ENCODE measurements at places on chromosomes 4 and X.
A peak's percentile ranks its signal among the peaks of the same experiment; 100 is the strongest.

DNA sequence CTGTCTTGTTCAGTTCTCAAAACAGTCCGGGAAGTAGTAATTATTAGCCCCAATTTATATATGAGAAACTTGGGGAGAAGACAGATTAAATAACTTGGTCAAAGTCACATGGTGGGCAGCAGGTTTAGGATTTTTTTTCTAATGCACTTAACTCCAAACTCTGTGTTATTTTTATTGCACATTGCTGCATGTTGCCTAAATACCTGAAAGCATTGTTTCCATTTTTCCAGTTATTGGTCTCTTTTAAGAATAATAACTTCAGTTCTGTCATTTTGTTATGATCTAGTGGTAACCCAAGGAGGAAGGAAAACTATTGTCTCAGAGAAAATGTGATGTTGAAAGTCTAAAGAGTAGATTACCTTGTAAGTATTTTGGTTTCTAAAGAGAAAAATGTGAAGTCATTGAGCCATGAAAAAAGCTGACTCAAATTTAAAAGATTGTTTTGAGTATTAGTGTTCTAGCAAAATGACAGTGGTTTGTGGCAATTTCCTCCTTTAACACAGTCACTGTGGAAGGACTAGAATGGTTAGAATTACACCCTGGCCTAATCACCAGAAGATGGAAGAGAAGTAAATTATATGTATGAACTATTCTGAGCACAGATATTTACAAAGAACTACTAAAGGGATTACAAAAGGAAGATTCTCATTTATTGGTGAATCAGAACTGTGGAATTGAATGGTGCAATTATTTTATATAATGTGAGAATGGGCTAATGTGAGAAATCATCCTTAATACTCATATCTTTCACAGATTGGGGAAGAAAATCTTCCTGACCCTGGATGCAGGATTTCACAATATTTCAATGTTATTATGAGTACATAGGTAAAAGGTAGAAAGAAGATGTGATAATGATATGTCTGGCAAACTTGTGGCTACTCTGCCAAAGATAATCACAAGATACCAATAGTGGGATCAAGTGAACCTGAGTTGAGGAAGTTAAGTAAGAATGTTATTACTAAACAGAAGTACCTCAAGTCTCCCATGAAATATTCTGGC is 21.7 kb upstream of the CXCL8 start:
- no peak for DNase-seq

DNA sequence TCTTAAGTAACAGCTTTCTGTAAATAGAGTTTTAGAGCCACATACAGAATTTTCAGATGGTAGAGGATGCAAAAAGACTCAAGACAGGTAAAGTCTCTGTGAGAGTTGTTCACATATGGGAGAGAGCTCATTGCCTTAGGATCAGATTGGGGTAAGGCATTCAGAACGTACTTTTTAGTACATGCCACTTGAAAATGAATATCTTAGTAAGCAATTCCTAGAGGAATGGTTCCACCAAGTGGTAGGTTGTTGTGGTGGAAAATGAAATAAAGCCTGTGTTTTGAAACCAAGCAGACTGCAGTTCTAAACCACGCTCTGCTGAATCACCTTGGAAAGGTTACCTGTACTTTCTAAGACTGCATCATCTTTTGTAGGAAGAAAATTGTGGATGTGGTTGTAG is 547.0 kb upstream of the LCORL start:
- no peak for DNase-seq

GRCh38 chrX:104370089-104370488 is 115.4 kb upstream of the ESX1 start:
- no peak for DNase-seq

DNA sequence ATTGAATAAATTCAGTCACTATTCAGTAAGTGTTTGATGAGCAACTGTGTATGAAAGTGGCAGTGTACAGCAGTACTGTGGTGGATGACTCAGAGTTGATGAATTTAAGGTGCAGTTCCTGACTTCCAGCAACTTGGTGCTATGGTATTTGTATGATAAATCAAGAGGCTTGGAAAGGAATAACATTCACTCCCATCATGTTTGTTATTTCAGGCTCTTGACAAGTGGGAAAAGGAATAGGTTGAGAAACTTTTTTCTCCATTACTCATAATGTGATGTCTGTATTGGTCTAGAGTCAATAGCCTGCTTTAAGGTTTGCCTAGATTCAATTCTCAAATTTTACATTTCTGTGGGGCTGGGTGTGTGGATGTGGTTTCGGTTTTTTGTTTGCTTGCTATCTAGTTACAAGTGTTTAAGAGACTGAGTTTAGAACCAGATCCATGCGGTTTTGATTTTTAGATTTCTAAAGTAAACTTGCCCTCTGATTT is 35.1 kb upstream of the CYP2U1 start:
- peak; percentile 5 for DNase-seq

DNA sequence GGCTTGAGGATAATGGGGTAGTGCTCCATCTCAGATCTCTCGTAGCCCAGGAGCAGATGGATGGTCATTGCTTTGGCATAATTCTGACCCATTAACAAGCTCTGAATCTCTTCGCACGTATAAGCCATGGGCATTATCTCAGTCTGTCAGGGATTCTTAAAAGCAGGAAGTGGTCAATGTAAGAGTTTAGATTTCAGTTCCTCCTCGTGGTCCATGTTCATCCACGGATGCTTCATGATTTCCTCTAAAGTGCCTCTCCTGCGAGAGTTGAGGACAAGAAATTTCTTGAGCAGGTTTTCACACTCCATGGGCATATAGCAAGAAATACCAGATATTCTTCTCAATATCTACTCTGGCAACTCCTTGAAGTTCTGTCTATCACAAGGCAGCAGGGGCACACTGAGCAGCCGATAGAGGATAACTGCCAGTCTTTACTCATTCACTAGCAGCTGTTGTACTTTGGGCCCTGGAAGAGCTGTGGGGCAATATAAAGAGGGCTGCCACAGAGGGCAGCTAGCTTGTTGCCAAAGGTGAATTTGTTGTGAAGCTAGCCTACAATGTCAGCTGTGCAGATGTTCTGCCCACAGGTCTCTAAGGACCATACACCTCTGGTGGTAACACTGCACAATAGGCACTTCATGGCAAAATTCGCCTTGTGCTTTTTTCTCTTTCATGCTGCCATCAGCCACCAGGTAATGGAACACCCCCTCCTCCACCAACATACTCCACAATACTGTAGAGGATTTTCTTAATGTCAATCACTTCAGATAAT is 52.0 kb upstream of the WDR17 start:
- DNase-seq, result no peak

- DNase-seq, result no peak
Observed at GRCh38 chr4:25058796-25059195, 28.1 kb upstream of the LGI2 start.

DNA sequence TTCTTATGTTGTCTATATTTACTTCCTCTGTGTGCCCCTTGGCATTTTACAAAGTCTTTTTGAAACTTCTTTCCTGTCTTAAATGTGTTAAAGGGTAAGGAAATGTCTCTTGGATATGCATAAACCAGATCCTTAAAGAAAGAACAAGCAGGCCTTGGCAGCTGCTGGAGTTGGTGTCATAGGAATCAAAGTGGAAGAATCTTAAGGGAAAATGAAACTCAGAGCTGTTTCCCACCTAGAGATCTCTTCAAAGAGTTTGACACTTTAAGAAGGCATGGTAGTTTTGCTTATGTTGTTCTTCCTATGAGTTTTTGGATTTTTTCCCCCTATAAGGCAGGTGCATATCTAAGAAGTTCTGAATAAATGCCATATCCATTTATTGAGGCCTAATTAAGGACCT is 37.0 kb upstream of the CWH43 start:
- DNase-seq, result no peak

GRCh38 chrX:13373431-13374187 is 53.8 kb upstream of the ATXN3L start:
- DNase-seq, result peak; percentile 3

- no peak for DNase-seq
Observed at GRCh38 chr4:7320206-7320797, 114.4 kb downstream of the PSAPL1 start.

DNA sequence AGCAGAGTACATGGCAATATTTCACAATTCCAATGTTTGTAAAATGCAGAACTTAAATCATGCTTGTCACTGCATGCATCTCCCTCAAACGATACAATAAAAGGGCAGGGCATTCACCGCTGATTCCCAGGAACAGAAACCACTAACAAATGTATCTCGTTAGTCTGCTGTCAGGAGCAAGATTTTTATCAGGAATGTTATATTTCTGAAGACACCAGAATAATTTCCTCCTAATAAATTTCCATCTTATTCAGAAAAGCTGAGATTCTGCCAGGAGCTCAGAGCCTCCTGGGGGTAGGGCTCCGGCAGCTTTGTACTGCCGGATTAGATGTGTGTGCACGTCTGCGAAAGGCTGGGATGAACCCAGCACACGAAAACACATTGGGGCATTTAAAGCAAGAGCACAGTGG is 54.0 kb upstream of the LDB2 start:
- DNase-seq, result no peak

GRCh38 chrX:20267931-20268701 is 1.4 kb upstream of the RPS6KA3 start:
- peak; percentile 8 for DNase-seq

DNA sequence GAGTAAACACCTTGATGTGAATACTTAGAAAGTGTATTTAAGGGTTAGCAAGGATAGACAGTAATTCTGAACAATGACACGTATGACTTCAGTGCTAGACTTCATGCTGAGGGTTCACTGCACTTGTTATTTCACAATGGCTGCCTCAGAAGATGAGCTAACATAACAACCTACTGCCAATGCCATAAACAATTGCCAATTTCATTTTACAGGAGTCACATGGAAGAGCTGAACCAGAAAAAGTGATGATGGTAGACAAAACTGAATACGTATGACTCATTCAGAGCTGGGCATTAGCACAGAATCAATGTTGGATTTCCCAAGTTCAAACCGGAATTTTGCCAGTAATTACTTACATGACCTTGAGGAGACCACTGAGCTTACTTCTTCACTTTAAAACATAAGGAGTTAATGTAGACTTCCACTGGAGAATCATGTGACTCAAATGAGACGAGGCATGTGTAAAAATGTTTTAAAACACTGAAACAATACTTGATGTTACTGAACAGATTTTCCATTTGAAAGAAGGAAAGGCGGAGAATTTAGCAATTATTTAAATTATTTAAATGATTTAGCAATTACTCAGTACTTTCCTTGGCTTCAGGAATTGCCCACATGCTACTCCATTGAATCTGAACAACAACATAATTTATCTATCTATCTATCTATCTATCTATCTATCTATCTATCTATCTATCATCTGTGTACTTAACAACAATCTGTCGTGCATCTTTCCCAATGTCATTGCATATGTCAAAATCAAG is 868.5 kb upstream of the SLIT2 start:
- DNase-seq, result no peak

GRCh38 chrX:11724122-11725017 is 33.7 kb upstream of the MSL3 start:
- peak; percentile 4 for DNase-seq

- no peak for DNase-seq
Observed at GRCh38 chr4:173174594-173175012, 6.0 kb downstream of the GALNT7 start.

DNA sequence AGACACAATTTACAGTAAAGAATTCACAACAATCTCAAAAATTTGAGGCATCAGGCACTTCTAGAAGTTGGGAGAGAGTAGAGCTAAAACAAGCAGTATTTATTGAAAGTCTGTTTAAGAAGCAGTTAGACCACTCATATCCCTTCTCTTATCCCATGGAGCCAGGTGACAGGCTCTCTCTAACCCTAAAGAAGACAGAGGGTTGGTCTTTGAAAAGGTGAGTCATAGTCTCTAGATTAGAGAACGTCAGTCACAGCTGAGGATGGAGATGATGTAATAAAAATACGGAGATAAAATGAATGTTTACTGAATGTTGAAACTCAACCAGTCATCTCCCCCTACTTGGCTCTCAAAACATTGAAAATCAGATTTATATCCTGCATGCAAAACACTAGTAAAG is 223.8 kb downstream of the CHIC2 start:
- DNase-seq, result no peak

DNA sequence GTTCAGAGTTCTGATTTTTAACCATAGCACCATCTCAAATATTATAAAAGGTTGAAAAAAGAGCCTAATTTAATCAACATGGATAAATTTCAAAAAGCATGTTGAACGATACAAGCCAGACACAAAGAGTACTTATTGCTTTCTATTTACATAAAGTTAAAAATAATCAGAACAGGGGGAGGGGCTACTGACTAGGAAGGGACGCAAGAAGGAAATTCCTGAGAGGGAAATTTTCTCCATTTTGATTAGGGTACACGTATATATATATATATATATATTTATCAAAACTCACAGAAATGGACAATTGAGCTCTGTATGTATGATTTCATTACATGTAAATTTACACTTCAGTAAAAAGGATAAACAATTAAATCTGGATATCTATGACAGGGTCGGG is 482 bp upstream of the MBTPS2 start:
- DNase-seq, result no peak

DNA sequence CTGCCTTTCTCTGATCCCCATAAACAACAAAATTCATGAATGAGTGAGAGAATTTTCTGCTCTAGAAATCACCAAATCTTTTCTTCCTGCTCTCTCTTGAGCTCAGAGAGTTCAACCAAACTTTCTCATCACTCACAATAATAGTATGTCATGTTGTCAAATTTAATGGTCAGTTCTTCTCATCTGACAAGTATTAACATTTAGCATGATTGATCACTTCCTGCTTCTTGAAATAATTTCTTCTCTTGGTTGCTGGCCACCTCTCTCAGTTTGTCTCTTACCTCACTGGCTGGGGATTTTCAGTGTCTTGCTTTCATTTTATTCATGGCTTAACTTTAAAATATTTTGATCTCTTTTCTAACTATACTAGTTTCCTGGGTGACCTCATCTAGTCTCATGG is 25.5 kb upstream of the FGF5 start:
- DNase-seq, result no peak

DNA sequence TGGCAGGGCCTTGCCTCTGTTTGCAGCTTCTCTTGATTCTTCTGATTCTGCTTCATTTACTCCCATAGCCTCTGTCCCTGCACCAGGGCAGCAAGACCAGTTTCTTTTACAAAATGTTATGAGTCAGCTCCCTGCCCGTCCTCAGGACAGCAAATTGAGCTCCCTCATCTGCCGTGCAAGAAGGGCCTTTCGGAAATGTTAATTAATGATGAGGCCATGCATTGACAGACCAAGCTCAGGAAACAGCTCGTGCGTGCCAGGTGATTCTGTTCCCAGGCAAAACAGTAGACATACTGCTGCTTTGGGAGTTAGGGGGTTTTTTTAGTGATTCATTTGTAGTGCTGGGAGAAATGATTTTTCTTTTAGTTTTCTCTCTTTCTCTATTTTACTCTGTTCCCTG is 231.7 kb downstream of the FBXW7 start:
- no peak for DNase-seq

DNA sequence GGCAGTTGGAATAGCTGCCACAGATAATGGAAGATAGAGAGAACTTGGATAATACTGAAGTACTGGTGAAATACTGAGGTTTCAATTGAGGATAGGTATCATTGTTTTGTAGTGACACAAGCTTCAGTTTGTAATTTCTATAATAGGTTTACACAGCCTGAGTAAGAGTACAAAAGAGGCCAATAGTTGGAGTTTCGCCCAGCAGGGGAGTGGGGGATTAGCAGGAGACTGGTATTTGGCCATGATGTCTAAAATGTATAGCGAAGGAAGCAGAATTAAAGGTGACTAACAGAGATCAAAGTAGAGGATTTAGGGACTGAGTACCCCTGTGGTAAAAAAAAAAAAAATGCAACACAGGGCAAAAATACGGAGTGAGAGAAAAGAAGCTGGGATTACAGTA is 129.5 kb downstream of the KCTD8 start:
- no peak for DNase-seq

GRCh38 chr4:142861351-142861750 is 15.2 kb upstream of the INPP4B start:
- DNase-seq, result no peak

Measured in stimulated activated CD4-positive, alpha-beta T cell treated with anti-CD3 and anti-CD28 coated beads, Interleukin-15, amount 100 ng/mL, for 24 hours (primary cell).